ENCODE measurements at places on chromosomes 16 and 17.

DNA sequence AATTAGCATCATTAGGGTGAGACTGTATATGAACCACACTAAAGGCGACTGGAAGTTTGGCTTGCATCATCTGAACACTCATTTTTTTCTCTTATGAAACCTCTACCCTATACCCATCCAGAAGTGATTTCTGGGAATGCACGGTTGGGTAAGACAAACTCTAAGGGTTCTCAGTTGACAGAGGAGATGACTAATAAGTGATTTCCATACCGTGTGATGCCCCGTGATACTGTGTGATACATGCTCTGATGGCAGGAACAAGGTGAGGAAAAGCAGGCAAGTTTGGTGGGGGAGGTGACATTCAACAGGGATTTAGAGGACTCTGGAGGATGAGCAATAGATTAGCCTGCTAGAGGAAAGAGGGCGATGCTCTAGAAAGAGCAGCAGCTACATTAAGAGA, 156.4 kb upstream of the CCL2 start:
- no peak for DNase-seq

GRCh38 chr16:86827521-86827920, 249.2 kb downstream of the FOXL1 start:
- no peak for DNase-seq

DNA sequence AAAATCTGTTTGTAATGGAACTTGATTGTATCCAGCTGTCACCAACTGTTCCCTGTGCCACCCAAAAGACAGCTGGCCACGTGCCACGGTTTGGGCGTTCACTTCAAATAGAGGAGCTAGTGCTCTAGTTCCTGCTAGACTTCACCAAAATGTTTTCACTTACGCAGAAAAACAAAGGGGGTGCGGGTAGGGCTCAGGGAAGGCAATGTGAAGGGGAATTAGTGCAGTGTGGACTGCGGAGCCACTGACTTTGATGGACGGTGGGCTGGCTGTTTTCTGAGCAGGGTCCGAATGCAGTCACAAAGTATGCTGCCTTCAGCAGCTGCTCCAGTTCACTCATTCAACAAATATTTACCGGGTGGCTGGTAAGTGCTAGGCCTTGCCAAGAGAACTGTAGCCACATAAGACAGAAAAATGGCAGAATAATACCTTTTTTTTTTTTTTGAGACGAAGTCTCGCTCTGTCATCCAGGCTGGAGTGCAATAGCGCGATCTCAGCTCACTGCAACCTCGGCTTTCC, 7.6 kb upstream of the CYTH1 start:
- DNase-seq, result no peak

GRCh38 chr17:75557075-75557851, 30.3 kb upstream of the MYO15B start:
- DNase-seq, result no peak

GRCh38 chr17:77666462-77666861, 292.0 kb upstream of the TNRC6C start:
- no peak for DNase-seq

DNA sequence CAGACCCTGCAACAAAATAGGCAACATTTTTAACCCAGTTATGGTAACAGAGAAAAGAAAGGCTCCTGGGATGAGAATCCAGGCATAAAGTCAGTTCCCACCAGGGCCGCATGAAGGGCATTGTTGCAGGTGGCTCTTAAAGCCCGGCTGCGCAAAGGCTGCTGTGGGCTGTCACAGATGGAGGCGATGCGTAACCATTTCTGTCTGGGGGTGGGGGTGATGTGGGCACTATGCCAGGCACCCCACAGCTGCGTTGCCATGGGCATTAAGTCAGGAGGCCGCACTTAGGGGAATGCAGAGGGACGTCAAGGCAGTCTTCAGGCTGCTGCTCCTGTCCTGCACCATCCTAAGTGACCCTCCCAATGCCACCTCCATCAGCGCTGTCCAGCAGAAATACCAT, 228.4 kb downstream of the CPPED1 start:
- no peak for DNase-seq

DNA sequence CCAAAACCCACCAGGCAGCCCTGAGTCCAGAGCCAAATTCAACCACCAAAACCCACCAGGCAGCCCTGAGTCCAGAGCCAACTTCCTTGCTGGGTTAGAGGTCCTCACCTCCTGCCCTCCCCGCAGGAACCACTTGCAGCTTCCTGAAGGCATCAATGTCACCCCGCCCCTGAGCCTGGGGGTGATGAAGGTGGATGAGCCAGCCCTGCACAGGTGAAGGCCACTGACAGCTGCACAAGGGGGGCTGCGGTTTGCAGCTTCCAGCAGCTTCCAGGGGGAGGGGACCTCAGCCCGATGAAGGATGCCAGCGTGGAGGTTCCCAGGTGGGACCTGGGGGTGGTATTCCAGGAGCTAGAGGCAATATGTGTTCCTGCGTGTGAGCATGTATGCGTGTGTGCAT, 7.6 kb upstream of the CSNK1D start:
- no peak for DNase-seq

GRCh38 chr17:66755101-66755943, 79.6 kb upstream of the CACNG5 start:
- no peak for DNase-seq

GRCh38 chr17:60817192-60817591, 139.5 kb downstream of the BCAS3 start:
- no peak for DNase-seq

DNA sequence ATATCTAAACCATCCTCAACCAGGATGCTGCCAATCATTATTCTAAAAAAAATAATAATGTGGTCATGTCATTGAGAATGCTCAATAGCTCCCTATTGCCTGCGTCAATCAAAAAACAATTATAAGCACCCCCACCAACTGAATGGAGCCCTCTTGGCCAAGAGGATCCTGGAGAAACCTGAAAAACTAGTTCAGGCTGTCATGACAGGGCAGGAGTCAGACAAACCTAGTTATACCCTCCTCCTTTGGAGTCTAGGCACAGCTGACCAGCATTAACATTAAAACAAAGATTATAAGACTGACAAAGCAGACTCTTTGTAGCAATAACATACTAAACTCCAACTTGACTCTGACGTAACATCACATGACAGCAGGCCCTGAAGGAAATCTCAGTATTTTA, 119.2 kb upstream of the CCL2 start:
- DNase-seq, result no peak

DNA sequence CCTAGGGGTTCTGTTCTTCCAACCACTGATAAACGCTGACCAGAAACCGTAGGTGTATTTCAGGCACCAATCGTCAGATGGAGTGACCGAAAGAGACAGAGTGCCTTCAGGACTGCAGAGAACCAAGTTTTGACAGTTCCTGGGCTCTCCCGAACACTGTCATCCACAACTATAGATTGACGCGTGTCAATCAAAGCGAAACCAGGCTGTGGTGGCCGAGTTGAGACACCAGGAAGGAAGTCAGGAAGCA, 11.9 kb upstream of the AURKB start:
- DNase-seq, result no peak

- DNase-seq, result no peak
These were observed 6.1 kb upstream of the KRTAP2-4 start for GRCh38 chr17:41071606-41072360.

- no peak for DNase-seq
These were observed 3.1 kb downstream of the NTHL1 start for GRCh38 chr16:2044541-2044940.

DNA sequence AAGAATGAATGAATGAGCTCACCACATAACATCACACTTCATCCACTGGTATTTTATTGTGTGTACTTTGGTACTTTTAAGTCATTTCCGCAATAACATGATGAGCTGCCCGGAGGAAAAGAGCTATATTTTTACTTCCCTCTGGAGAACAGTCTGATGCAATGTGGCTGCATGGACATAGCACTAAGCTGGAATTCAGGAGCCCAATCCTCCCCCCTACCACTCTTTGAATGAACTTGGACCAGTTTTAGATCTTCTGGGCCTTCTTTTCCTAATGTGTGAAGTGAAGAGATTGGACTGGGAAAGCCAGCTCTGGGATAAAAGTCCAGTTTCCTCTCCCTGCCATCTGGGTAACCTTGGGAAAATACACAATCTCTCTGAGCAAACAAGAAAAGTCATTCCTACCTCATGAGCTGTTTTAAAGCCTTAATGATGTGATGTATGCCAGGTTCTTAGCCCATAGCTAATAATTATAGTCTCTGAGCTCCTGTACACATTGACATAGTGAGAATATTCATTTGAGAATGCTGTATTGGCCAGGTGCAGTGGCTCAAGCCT, 79.3 kb downstream of the ABCC12 start:
- DNase-seq, result no peak

DNA sequence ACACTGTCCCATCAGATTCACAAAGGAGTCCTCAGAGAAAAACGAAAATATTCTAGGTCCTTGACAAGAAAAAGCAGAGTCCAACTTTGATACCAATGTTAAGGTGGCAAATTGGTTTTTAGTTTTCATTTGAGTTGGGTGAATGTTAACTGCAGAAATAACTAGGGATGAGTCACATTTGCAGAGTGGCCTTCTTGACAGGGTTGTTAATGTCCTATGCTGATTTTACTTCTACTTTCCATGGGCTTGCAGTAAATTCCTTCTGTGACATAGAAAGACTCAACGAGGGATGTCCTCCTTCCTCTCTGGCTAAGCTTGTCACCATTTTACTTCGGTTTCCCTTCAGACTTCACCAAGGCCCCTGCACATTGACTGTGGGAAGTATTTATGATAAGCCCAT, 47.2 kb upstream of the ICAM2 start:
- DNase-seq, result no peak
